Upper lobe of right lung (tissue), 1 donor: ENCODE measurements at places on chromosomes 5 and 9.

GRCh38 chr5:177404641-177405179, 4.2 kb upstream of the PFN3 start:
- H3K4me1 ChIP-seq: peaks cover 43% of the 10 kb centered on the region
- H3K27me3 ChIP-seq: peaks cover 43% of the 10 kb centered on the region
- peak overlapping the region; percentile 63 for H3K4me3 ChIP-seq

DNA sequence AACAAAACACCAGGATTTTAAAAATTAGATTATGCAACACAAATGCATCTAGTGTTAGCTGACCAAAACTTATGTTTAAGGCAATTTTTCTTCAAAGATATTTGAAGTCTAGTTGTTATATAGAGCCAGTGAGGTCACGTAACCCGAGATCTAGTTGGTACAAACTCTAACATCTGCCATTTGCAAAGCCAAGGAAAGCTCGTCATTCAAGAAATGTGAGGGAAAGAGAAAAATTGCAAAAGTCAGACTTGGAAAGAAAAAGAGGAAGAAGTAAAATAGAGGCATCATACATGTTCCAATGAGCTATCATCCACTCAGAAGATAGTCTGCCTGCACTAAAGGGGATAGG, 293.4 kb upstream of the PUM3 start:
- no peak overlapping the region for H3K27ac ChIP-seq
- no peak for DNase-seq
- H3K36me3 ChIP-seq: no peaks in the 10 kb centered on the region
- no peaks in the 10 kb centered on the region for H3K4me1 ChIP-seq
- H3K4me3 ChIP-seq: no peak overlapping the region

- no peak overlapping the region for H3K4me3 ChIP-seq
- H3K27me3 ChIP-seq: no peaks in the 10 kb centered on the region
- no peak overlapping the region for H3K27ac ChIP-seq
- H3K36me3 ChIP-seq: no peaks in the 10 kb centered on the region
- no peak for DNase-seq
Measured at GRCh38 chr5:36360307-36360706, 58.6 kb upstream of the RANBP3L start.

GRCh38 chr5:15132816-15133405, 261.3 kb upstream of the ANKH start:
- H3K4me3 ChIP-seq: no peak overlapping the region
- H3K27ac ChIP-seq: no peak overlapping the region
- no peak for DNase-seq
- H3K27me3 ChIP-seq: no peaks in the 10 kb centered on the region
- no peaks in the 10 kb centered on the region for H3K36me3 ChIP-seq

DNA sequence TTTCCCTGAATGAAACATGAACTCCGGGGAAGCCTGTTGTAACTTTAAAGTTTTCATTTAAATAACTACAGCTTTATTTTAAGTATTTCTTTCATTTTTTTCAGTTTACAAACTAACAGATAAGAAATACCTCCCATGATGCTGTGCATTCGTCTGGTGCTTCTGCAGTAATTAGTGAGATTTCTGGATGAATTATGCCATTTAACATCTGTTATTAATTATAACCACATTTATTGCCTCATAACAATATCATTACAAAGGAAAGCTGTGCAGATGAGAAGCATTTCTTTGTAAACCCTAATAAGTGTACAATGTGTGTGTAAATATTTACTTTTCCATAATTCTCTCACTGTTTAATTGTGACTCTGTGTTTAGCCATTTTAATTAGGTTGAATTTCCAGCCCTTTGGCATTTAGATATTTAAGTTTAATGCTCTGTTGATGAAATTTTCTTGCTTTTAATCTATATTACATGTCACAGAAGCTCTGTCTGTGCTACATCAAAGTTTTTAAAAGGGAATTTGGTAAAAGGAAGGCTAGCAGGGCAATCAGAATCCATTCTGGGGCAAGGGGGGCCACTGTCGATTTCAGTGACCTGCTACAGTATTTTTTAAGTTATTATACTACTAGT, 418.0 kb downstream of the SPATA31D1 start:
- no peaks in the 10 kb centered on the region for H3K36me3 ChIP-seq
- no peaks in the 10 kb centered on the region for H3K4me1 ChIP-seq
- H3K27ac ChIP-seq: no peak overlapping the region
- no peak overlapping the region for H3K4me3 ChIP-seq

- H3K27me3 ChIP-seq: no peaks in the 10 kb centered on the region
- H3K27ac ChIP-seq: peak overlapping the region; percentile 51
- no peaks in the 10 kb centered on the region for H3K36me3 ChIP-seq
- H3K4me3 ChIP-seq: no peak overlapping the region
- peaks cover 88% of the 10 kb centered on the region for H3K4me1 ChIP-seq
- DNase-seq: peak; percentile 83
Measured at GRCh38 chr9:134378901-134379338, 52.7 kb downstream of the RXRA start.

GRCh38 chr9:129637673-129638439, 4.1 kb downstream of the ASB6 start:
- peaks cover 19% of the 10 kb centered on the region for H3K4me1 ChIP-seq
- no peak overlapping the region for H3K4me3 ChIP-seq
- H3K27ac ChIP-seq: no peak overlapping the region
- DNase-seq: no peak

- H3K27me3 ChIP-seq: no peaks in the 10 kb centered on the region
- H3K27ac ChIP-seq: no peak overlapping the region
- no peaks in the 10 kb centered on the region for H3K4me1 ChIP-seq
- no peak overlapping the region for H3K4me3 ChIP-seq
- no peaks in the 10 kb centered on the region for H3K36me3 ChIP-seq
Measured at GRCh38 chr5:111656580-111656979, 100.4 kb downstream of the NREP start.

DNA sequence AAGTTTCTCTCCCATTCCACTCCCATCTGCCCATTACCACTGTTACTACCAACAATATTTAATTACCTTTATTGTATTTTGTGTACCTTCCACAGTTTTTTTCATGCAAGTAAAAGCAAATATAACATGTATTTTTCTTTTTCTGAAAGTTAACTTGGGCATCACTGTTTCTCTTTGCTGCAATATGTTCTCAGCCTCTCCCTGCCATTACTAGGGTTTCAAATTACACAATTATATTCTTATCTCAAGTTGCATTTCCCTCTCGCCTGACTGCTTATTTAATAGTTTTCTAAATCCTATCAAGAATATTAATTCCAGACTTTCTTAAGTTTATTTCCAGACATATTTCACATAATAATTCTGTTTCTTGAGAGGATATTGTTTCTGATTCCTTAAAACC, 46.9 kb upstream of the GAS1 start:
- no peak overlapping the region for H3K27ac ChIP-seq
- no peaks in the 10 kb centered on the region for H3K4me1 ChIP-seq
- no peak for DNase-seq
- no peaks in the 10 kb centered on the region for H3K27me3 ChIP-seq

GRCh38 chr5:61280205-61280604, 51.9 kb upstream of the ZSWIM6 start:
- H3K4me3 ChIP-seq: no peak overlapping the region
- no peak for DNase-seq
- no peaks in the 10 kb centered on the region for H3K27me3 ChIP-seq

GRCh38 chr5:8615142-8615858, 746.4 kb downstream of the MTRR start:
- no peak overlapping the region for H3K4me3 ChIP-seq
- DNase-seq: no peak
- no peaks in the 10 kb centered on the region for H3K4me1 ChIP-seq
- H3K27me3 ChIP-seq: no peaks in the 10 kb centered on the region

- no peak overlapping the region for H3K27ac ChIP-seq
- no peaks in the 10 kb centered on the region for H3K36me3 ChIP-seq
- DNase-seq: no peak
- no peaks in the 10 kb centered on the region for H3K4me1 ChIP-seq
Measured at GRCh38 chr5:156402387-156402921, 75.5 kb downstream of the SGCD start.

DNA sequence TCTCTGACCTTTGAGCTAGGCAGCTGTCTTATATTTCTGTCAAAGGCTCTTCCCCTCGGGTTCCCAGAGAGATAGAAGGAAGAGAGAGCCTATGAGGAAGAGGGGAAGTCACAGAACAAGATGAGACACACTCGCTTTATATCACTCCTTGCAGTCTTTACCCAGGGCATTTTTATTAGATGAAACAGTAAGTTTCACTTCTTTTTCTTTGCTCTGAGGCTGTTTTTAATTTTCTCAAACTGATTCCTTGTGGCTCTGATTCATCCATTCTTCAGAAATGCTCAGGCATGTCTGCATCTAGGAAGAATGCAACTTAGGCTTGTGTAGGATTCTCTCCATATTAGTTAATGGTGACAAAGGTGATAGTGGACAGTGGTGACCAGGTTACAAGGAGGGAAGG, 132.9 kb upstream of the CHD1 start:
- H3K4me3 ChIP-seq: no peak overlapping the region
- DNase-seq: no peak
- H3K4me1 ChIP-seq: no peaks in the 10 kb centered on the region
- H3K27me3 ChIP-seq: no peaks in the 10 kb centered on the region
- H3K36me3 ChIP-seq: no peaks in the 10 kb centered on the region

- H3K4me1 ChIP-seq: peaks cover 35% of the 10 kb centered on the region
- H3K27me3 ChIP-seq: no peaks in the 10 kb centered on the region
- H3K4me3 ChIP-seq: no peak overlapping the region
Measured at GRCh38 chr5:179800071-179800695, 6.4 kb downstream of the LTC4S start.

DNA sequence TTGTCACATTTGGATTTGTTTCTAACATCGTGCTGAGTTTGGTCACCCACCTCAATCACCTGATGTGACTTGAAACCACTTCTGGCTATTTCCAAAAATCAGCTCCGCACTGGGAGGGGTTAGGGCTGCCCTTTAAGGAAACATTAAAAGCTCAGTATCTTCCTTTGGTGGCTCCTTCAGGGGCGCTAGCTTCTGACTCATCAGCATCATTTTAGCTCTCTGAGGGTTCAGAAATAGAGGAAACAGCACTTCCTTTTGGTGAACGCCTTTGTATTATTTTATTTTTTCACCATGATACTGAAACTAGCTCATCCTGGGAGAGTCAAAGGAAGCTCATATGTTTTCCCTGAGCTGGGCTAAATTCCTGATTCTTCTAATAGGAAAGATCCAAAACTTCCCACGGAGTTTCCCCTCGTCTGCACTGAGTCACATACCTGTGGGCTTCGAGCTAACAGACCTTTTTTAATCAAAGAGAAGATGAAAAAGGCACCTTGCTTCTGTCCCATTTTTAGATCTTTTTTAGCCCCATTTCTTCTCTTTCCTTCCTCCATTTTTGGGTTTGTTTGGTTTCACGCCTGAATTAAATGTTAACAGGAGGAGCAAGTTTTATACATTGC, 48.2 kb downstream of the ROPN1L start:
- no peak overlapping the region for H3K4me3 ChIP-seq
- no peak overlapping the region for H3K27ac ChIP-seq
- peaks cover 10% of the 10 kb centered on the region for H3K4me1 ChIP-seq
- no peaks in the 10 kb centered on the region for H3K27me3 ChIP-seq

DNA sequence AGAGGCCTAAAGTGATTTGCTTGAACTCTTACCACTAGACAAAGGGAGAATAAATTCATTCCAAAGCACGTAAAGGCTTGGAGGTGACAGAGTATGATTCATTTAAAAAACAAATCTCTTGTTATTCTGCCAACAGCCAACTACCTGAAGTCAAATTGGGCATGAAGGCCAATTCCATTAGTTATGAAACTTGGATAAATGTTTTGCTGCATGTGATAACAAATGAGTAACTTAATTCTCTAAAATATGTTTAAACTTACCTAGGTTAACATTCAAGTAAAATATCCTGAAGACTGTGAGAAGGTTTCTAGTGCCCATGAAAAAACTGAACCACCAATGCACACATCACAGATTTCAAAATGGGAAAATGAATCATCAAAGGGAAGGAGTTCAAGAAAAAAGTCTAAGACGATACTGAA, 120.1 kb upstream of the TSLP start:
- no peak overlapping the region for H3K4me3 ChIP-seq
- DNase-seq: no peak

DNA sequence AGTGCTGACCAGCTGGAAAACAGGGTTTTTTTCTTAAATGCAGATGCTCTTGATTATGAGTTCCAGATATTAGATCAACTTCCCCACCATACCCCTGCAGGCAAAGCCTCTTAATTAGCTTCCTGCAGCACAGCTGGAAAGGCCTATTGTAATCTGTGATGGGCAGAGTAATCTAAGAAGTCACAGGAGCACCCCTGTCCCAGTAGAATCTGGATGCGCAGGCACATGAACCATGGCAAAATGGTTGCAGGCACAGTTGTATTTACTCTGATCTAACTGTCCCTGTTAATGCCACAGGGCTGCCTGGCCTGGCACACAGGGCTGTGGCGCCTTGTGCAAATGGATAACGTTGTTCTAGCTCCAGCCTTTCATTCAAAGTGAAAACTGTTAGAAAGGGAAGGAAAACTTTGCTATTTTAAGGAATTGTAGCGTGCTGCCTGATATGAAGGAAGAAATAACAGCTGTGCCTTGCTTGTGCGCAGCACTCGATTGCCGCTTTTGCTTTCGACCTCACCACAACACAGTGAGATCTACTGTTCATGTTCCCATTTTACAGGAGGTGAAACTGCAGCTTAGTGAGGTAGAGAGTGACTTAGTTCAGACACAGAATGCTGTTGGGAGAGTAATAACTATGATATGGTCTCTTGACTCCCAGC, 2.3 kb downstream of the TGFBI start:
- H3K27me3 ChIP-seq: no peaks in the 10 kb centered on the region
- DNase-seq: no peak
- no peak overlapping the region for H3K4me3 ChIP-seq
- H3K4me1 ChIP-seq: peaks cover 28% of the 10 kb centered on the region

- H3K27me3 ChIP-seq: no peaks in the 10 kb centered on the region
- H3K27ac ChIP-seq: no peak overlapping the region
- no peak for DNase-seq
- H3K4me3 ChIP-seq: no peak overlapping the region
- peaks cover 9% of the 10 kb centered on the region for H3K4me1 ChIP-seq
- peaks cover 9% of the 10 kb centered on the region for H3K36me3 ChIP-seq
Measured at GRCh38 chr5:133109655-133110483, 58.1 kb downstream of the HSPA4 start.

GRCh38 chr5:23268136-23268535, 239.3 kb upstream of the PRDM9 start:
- H3K4me1 ChIP-seq: no peaks in the 10 kb centered on the region
- no peak overlapping the region for H3K27ac ChIP-seq
- no peaks in the 10 kb centered on the region for H3K36me3 ChIP-seq
- no peaks in the 10 kb centered on the region for H3K27me3 ChIP-seq
- no peak overlapping the region for H3K4me3 ChIP-seq

GRCh38 chr5:60835554-60835953, 8.5 kb downstream of the ELOVL7 start:
- no peak overlapping the region for H3K27ac ChIP-seq
- H3K4me3 ChIP-seq: no peak overlapping the region
- H3K4me1 ChIP-seq: no peaks in the 10 kb centered on the region

DNA sequence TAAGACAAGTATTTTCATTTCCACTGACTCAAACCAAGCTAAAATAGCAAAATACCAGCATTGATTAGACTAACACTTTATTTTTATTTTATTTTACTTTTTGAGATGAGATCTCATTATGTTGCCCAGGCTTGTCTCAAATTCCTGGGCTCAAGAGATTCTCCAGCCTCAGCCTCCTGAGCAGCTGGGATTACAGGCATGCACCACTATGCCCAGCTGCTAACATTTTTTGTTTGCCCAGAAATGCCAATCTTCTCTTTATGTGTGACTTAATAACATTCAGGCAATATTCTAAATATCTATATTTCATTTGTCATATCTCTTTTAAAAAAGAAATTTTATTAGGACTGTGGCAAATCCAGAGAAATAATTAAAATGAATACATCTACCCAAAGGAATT, 55.0 kb downstream of the OXCT1 start:
- no peaks in the 10 kb centered on the region for H3K4me1 ChIP-seq
- H3K36me3 ChIP-seq: no peaks in the 10 kb centered on the region
- no peak for DNase-seq
- H3K27me3 ChIP-seq: no peaks in the 10 kb centered on the region
